ENCODE measurements at places on chromosomes 11 and 22. TPM values are rescaled to one million over a fixed set of nuclear protein-coding genes. Genes with fewer than 3 reads are reported as not detected.

The VEGFB gene
- total RNA-seq: 73.3 TPM

The SPA17 gene
- total RNA-seq: 2.1 TPM

The VWCE gene
- total RNA-seq: 16.8 TPM

The ANO9 gene
- total RNA-seq: not detected

The APOBEC3C gene
- total RNA-seq: 24.5 TPM

The CABP2 gene
- total RNA-seq: not detected

The OR52E6 gene
- total RNA-seq: not detected

The EMID1 gene
- 0.56 TPM for total RNA-seq

The FIBIN gene
- 36.6 TPM for total RNA-seq

The IRAG1 gene
- total RNA-seq: 1.2 TPM

The RIBC2 gene
- total RNA-seq: 0.59 TPM

The KDM4E gene
- total RNA-seq: not detected

The NUMA1 gene
- total RNA-seq: 139 TPM

The OR56A1 gene
- not detected for total RNA-seq

The PRODH gene
- total RNA-seq: not detected

The RNF121 gene
- 16.1 TPM for total RNA-seq

The FAM111B gene
- total RNA-seq: 0.31 TPM

The GAL gene
- total RNA-seq: 1.5 TPM

The GGTLC2 gene
- not detected for total RNA-seq

The OR1S1 gene
- total RNA-seq: not detected

The RAB38 gene
- total RNA-seq: 0.56 TPM

The OTOG gene
- total RNA-seq: not detected

The APOA5 gene
- total RNA-seq: not detected

The TMEM151A gene
- total RNA-seq: not detected

The UPK3A gene
- not detected for total RNA-seq
